ENCODE measurements at places on chromosomes 3 and 15. TPM values are rescaled to one million over a fixed set of nuclear protein-coding genes. Genes with fewer than 3 reads are reported as not detected.

DNA sequence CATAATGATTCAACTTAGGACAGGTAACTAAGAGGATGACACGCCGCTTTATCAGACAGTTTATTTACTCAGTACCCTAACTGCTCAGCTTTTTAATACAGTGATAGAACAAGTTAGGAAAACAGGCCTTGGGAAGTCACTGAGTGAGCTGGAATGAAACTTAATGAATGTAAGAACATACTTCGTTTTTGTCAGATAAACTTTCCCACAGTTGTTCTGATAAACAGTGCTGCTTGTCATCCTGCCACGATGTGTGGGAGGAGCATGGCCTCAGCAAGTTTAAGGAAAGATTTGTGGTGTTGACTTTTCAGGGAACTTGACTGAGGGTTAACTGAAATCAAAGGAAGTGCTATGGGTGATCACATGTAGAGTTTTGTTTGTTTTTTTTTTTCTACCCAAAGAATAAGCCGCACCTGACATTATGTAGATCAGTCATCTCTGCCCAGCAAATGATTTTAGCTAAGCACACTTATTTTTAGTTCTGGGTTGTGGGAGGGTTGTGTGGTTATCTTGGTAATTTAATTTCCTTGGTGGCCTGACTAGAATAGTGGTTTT, 5.6 kb upstream of the P2RY14 start:
- DNase-seq: no peak

- DNase-seq: no peak
Observed at GRCh38 chr3:11543948-11544387, 99.7 kb downstream of the VGLL4 start.

DNA sequence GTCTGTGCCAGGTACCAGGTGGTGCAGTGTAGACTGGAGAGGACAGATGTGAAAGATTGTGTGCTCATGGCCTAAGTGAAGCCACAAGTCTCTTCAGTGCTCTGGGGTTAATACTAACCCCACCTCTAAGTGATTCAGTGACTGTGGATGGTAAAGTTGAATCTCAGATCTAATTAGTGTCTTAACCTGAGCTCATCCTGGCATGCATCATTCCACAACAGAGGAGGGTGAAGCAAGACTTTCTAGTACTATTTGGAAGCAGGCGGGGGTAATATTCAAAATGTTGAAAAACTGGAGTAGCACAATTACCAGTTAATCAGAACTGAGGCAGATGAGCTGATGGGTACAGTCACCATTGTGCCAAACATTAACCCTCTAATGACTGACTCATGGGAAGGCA, 2.8 kb upstream of the MESD start:
- DNase-seq: no peak

DNA sequence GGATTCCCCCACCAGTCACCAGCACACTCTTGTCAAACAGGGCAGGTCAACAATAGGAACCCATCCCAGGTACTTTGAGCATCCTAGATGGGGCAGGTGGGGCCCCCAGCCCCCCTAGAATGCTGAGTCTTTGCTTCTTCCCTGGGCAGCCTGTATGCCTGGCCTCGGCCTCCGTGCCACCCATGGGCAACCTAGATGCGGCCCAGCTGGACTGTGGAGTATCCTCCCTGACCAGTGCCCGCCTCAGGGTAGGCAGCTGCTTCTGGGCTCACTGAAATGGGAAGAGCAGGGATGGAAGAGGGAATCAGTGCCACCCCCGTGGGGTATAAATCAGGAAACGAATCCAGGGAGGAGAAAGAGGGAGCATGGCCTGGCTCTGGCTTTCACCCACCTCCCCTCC, 10.9 kb downstream of the DNAH1 start:
- no peak for DNase-seq

- no peak for DNase-seq
Observed at GRCh38 chr3:8607234-8608040, 37.2 kb downstream of the SSUH2 start.

GRCh38 chr3:126100634-126101301, 16.8 kb upstream of the SLC41A3 start:
- no peak for DNase-seq

DNA sequence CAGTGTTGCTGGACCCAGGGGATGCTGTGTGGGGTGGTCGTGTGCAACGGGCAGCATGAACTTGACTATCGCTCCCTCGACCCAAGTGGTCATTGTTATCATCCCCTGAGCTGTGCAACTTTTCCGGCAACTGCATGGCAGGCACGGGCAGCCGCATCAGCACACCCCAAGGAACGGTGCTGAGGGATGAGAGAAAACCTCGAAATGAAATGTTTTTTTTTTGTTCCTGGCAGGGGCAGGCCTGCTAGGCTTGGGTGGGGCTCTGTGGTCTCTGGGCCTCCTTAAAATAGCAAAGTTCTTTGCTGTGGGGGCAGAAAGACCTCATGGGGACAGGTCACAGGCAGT, 51.4 kb downstream of the CORO2B start:
- DNase-seq: no peak

DNA sequence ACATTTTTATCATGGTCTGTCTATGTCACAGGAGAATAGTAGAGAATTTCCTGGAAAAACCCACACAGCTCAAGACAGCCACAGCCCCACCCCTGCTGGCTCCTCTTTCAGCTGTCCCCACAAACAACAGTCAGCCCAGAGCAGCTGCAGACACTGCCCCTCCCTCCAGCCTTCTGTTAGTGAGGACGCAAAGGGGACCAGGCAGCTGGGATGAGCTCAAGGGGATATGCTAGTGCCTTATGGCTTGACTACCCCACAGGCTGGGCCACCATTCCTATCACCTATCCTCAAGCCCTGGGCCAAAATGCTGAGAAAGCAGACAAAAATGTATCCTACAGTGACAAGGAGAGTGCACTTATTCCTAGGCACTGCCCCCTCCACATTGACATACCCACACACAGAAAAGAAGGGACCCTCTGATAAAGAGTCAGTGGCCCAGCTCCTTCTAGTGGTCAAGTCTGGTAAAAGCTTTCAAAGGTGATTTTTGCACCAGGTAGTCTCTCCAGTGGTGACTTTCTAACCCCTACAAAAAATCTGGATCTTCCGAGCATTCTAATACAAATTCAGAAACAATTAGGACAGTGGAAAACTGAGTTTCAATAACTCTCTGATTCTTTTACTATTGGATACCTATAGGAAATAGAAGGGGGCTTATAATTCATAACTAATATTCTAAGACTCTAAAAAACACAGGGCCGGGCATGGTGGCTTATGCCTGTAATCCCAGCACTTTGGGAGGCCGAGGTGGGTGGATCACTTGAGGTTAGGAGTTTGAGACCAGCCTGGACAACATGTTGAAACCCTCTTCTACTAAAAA, 3.0 kb upstream of the MAP1A start:
- DNase-seq: no peak

GRCh38 chr3:119796785-119797184, 14.9 kb downstream of the NR1I2 start:
- DNase-seq: no peak

DNA sequence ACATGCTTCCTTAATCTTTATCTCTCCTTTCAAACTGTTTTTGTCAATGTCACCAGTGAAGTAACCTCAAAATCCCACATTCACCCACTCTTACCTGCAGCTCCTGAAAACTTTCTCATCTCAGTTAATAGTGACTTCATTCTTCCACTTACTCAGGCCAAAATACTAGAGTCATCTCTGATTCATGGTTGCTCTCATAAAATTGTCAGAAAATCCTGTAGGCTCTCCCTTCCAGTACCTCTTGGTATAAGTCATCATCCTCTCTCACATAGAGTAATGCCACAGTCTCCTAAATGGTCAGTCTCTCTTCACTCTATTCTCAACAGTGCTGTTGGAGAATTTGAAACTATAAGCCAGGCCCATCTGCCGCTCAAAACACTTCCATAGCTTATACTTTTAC, 34.9 kb upstream of the POU1F1 start:
- DNase-seq: no peak

DNA sequence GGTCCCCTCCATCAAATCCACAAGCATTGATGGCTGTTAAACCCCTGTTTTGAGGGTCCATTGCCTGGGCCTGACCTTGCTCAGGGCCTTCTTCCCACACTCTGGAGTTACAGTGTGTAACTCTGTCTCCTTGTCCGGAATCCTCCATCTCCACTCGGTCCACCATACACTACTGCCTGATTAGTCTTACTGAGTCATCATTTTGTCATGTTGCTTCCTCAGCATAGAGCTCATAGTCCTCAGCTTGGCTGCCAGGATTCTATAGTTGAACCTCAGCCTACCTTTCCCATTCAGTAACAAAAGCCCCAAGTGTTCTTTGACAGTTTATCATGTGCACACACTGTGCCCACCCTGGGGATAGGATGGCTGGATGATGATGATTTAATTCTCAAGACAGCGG, 113.0 kb downstream of the PDE8A start:
- peak; percentile 9 for DNase-seq

DNA sequence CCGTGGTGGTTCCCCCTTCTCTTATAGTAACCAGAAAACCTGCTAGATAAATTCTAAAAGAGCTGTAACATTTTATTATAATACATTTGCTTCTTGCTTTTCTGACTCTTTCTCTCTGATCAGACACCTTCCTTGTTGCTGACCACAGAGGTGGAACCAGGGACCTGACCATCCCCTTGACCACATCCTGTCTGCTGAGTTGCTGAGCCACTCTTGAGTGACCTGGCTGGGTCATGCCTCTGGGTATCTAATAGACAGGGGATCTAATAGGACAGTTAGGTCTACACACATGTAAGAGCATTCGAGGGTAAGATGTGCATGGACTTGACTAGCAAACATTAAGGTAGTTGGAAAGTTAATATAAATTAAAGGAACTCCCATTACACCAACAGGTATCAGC, 22.8 kb upstream of the TRIM59 start:
- no peak for DNase-seq

GRCh38 chr3:42216302-42216701, 49.7 kb downstream of the CCK start:
- no peak for DNase-seq

- no peak for DNase-seq
Observed at GRCh38 chr3:154151969-154152368, 30.8 kb downstream of the ARHGEF26 start.

GRCh38 chr3:87503900-87504498, 227.6 kb upstream of the POU1F1 start:
- DNase-seq: no peak

- no peak for DNase-seq
Observed at GRCh38 chr15:57102858-57103257, 184.4 kb downstream of the TCF12 start.

DNA sequence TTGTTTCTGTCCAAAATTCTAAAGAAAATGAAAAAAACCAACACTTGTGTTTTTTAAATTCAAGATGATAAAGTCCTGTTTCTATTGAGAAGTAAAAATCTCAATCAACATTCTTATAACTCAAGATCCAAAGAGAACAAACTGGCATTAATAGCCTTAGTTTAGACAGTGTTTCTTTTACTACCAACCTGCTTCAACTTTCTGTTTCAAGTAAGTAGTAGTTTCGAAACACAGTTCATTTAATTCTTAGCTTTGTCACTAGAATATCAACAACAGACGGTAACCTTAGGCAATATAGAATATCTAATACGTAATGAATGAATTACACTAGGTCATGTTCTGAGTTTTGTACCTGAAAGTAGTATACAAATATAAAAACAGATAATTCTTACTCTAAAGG, 23.7 kb downstream of the CIP2A start:
- no peak for DNase-seq

- no peak for DNase-seq
Observed at GRCh38 chr3:114892131-114892879, 254.8 kb downstream of the ZBTB20 start.

GRCh38 chr15:101170568-101171350, 81.1 kb downstream of the CHSY1 start:
- no peak for DNase-seq

GRCh38 chr3:25033407-25034029, 394.5 kb upstream of the RARB start:
- no peak for DNase-seq

- no peak for DNase-seq
Observed at GRCh38 chr15:67999320-68000100, 54.6 kb upstream of the PIAS1 start.

DNA sequence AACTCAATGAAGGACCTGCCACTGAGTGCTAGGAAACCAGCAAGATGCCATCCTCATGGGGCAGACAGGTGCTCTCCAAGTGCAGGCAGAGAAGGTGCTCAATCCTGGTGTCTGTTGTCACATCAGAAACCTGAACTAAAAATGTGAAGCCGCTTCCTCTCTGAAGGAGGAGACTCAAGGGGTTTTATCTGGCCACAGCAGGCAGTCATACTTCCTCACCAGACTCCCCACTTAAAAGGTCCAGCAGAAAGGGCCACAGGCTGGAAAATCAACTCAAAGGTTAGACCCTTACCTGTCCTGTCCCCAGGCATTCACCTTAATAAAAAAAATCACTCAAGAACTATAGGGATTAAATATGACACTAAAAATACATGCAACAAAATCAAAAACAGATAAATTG, 4.8 kb downstream of the CCDC12 start:
- no peak for DNase-seq

GRCh38 chr3:66428733-66429132, 72.1 kb downstream of the LRIG1 start:
- no peak for DNase-seq

- DNase-seq: no peak
Observed at GRCh38 chr15:92277776-92278175, 115.9 kb upstream of the ST8SIA2 start.

GRCh38 chr3:165786013-165786412, 51.2 kb downstream of the BCHE start:
- no peak for DNase-seq

GRCh38 chr3:86239946-86240345, 751.0 kb downstream of the VGLL3 start:
- DNase-seq: no peak

DNA sequence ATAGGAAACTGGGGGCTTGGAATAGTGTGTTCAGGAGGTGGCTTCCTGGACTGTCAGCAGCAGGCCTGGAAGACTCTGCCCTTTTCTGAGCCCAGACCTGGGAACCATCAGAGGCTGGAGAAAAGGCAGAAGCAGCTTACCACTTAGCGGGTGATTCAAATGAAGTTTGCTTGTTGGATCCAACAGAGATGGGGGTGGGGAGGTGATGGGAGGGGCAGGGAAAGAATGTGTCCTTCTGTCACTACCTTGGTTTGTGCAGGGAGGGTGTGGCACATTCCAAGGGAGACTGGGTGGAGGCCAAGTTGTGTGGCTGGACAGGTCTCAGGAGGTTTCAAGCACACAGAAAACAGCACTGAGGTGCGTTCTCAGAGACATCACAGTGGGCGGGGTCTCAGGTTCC, 58.8 kb downstream of the TRAK1 start:
- DNase-seq: no peak

DNA sequence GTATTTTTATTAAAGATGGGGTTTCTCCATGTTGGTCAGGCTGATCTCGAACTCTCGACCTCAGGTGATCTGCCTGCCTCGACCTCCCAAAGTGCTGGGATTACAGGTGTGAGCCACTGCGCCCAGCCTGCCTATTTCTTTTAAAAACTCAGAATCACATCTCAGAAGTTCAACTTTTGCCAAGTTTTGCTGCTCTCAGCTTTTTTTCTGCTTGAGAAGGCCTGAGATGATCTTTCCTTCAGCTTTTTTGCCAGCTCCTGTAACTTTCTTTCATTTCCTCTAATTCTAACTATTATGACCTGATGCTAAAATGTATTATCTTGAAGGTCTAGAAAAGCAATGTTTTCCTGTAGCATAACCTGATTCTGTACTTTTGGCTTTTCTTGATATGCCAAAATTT, 9.6 kb upstream of the EHHADH start:
- DNase-seq: no peak

TRPC1 gene
- 15.5 TPM for total RNA-seq

PRR20G gene
- total RNA-seq: not detected

ZNF80 gene
- total RNA-seq: not detected

SNX22 gene
- 0.78 TPM for total RNA-seq

THBS1 gene
- 367 TPM for total RNA-seq

AADACL2 gene
- not detected for total RNA-seq

PLCL2 gene
- 3.6 TPM for total RNA-seq

ADAMTS17 gene
- 42.1 TPM for total RNA-seq

RARRES1 gene
- total RNA-seq: 51.9 TPM

SLC12A1 gene
- 0.14 TPM for total RNA-seq

NCKIPSD gene
- total RNA-seq: 30.7 TPM

Measured in mesothelial cell of epicardium (in vitro differentiated cells).